ENCODE measurements at places on chromosomes 2 and 18.

DNA sequence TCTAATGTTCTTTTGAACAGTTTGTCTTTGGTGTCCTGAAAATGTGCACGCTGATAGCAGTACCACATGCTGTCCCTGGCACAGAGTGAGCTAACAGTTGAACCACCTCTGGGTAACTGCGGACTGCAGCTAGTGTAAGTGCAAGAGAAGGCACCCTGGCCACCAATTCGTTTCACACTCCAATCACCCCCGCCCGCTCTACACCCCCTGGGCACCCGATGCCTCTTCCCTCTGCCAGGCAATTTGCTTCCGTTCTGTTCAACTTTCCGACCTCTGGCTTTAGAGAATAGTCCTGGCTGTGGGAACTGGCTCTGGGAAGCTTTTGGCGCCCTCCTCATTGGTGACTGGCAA lies 1.4 kb downstream of the DOCK10 start:
- no peak for DNase-seq

DNA sequence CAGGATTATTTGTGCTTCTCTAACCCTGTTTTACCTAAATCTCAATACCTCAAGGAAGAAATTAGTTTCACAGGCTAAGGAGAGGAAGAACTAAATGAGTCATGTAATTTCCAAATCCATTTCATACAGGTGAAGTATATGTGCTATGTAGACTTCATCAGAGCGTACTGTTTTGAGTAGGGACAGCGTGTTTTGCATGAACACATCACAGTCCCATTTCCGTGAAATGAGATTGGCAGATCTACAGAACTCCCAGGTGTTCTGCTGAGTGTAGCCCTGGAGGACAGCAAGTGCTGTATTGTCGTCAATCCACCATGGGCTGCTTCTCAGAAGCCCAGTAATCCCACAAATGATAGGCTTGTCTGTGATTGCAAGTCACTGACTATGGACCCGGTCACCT lies 97.7 kb downstream of the XRCC5 start:
- DNase-seq, result no peak

GRCh38 chr18:70036771-70037347 lies 89.2 kb upstream of the CD226 start:
- DNase-seq, result no peak

GRCh38 chr2:215597577-215597976 lies 161.7 kb upstream of the FN1 start:
- no peak for DNase-seq

DNA sequence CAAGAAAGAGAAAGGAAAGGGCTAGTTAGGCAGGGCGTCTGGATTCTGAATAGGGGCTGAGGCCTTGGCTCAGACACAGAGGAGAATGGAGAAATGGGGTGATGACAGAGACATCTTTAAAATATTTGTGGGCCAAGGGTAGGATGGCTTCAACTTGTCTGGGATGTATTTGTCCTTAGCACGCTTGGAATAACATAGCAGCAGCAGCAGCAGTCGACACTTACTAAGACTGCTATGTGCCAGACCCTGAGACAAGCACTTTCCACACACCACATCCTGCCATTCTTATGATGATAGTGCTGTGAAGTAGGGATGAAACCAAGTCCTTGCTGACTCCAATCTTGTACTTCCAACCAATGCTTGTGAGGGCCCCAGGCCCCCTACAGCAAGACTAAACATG lies 2.6 kb downstream of the IL1RL1 start:
- no peak for DNase-seq

- no peak for DNase-seq
Measured at GRCh38 chr2:112335600-112335999, 60.2 kb downstream of the ZC3H6 start.

DNA sequence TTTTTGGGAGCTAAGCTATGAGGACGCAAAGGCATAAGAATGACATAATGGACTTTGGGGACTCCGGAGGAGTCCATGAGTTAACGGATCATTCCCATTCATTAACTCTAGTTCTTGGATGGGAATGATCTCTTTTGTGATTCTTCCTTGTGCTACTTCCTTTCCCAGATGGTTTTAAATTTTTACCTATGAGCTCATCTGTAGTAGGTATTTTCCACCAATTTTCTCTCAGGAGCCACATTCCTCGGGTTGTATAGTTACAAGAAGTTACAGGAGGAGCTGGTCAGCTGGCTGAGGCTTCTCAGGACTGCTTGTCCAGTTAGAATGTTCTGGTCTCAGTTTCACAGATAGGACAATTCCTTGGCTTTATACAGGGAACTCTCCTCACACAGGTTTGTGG lies 42.9 kb upstream of the LPIN2 start:
- DNase-seq, result no peak

DNA sequence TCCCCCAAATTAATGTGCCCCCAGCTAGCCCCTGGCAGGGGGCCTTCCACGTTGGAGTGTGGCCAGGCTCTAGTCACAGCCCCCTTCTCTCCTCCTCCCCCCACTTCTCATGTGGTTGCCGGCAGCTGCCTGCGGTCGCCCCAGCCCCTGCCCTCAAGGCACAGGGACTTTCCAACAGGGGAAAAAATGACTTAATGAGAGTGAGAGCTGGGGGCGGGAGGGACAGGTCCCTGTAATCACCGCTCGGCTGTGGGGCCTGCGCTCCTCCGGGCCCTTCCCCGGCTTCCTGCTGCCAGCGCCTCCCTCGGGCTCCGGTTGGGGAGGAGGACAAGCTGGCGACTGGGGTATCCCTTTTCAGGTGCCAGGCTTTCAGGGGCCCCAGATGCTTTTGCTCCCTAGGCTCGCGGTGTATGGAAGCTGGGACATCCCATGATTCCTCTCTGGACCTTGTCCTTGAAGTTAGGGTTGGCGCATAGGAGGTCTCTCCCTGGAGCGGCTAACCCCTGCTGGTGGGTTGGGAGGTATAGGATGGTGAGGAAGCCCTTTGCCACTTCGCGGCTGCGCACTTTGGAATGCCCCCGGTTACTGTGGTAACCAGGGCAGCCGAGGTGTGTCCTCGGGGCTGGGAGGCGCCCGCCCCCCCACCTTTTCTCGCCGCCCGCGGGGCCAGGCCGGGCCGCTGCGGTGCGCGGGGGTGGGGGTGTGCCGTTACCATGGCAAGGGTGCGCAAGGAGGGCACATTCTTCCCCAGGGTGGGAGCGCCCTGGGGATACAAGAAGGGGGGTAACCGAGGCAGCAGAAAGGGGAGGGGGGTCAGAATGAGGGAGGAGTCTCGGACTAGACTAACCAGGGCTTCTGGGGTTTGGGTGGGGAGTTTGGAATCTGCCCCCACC lies 16.1 kb downstream of the WNT10A start:
- no peak for DNase-seq

Measured in fibroblast of villous mesenchyme (primary cell).